Activated CD4-positive, alpha-beta T cell treated with anti-CD3 and anti-CD28 coated beads, Interleukin-2, amount 10 ng/mL, durations not matched to agents 24 days and 14 days (primary cell): ENCODE measurements at places on chromosomes 4 and X. TPM values are rescaled to one million over a fixed set of nuclear protein-coding genes. Genes with fewer than 3 reads are reported as not detected.

DNA sequence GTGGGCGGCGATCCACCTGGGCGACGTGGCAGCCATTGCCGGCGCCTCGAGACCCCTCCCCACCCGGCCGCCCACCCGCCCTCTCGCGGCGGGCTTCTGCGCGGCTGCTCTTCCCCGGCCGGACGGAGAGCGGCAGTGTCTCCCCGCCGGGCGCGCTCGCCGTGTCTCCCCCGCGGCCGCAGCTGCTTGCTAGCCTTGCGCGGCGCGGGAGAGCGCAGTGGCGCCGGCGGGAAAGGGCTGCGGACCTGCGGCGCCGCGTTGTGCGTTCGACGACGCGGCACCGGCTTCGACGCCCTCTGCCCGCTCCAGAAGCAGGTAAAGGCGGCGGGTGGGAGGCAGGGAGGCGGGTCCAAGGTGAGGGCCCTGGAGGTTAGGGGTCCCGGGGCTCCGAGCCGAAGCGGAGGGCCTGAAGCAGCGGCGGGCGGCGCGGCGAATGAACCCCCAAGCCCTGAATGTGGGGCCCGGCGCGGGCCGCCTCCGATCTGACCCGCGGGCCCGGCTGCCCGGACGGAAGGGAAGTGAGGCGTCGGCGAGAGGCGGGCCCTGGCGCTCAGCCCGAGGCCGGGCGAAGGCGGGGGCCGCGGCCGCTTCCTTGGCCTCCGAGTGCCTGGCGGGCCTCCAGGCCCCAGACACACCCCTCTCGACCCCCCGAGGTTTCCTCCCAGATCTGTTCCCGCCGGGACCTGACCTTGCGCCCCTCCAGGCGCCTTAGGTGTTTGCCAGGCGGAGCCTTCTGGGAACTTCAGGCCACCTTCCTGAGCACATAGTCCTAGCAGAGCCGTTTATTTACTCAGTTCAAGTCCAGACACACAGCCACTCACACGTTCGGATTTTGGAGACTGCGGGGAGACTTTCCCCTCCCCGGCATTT is at the start of gene N4BP2:
N4BP2 (plus strand) TSS at position 135 of the 870 bp plus-strand sequence. CDS start 40,491 bp downstream, outside the sequence.
- peak within 1 kb of the TSS; percentile 91 for H3K4me3 ChIP-seq
- peaks cover 30% of the 10 kb centered on the region for H3K4me1 ChIP-seq
- peak within 1 kb of the TSS; percentile 99 for H3K27ac ChIP-seq
- DNase-seq: peak; percentile 92

DNA sequence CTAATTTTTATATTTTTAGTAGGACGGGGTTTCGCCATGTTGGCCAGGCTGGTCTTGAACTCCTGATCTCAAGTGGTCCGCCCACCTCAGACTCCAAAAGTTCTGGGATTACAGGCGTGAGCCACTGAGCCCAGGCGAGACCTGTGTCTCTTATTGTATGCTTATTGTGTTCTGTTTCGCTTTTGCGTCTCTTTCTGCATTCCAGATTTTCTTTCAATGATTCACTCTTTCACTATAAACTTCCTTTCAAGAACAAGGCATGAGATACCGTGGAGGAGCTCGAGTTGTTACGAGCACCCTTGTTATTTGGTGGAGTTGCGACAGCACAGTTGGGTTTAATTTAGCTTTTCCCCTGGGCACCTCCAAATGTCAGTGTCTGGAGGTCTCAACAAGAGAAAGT is 366.7 kb upstream of the FAT1 start:
- H3K27ac ChIP-seq: no peak overlapping the region
- no peaks in the 10 kb centered on the region for H3K36me3 ChIP-seq
- DNase-seq: no peak

DNA sequence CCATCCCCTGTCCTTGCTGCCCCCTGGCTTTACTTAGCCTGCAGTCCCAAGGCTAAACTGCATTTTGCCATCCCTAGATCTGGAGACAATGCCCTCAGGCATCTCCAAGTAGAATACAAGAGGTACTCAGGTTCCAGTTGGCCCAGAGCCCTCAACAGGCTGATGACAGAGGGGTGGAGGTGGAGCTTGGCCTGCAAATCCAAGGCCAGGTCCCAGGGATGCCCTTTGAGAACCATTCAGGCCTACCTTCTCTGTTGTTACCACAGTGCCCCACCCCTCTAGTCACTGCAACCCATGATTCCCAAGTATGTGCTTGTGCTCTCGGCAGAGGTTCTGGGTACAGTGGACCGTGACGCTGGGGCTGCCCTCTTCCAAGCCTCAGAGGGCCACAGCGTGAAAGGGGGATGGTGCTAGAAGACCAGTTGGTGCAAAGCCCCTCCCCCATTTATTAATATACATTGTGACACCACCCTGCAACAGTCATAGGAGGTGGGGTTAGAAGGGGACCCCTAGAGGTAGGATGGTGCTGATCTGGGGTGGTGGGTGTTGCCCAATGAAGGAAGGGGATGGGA is 6.4 kb upstream of the UBA1 start:
- H3K4me3 ChIP-seq: no peak overlapping the region
- peak overlapping the region; percentile 11 for H3K27ac ChIP-seq
- H3K27me3 ChIP-seq: no peaks in the 10 kb centered on the region
- no peak for DNase-seq
- peaks cover 9% of the 10 kb centered on the region for H3K4me1 ChIP-seq

DNA sequence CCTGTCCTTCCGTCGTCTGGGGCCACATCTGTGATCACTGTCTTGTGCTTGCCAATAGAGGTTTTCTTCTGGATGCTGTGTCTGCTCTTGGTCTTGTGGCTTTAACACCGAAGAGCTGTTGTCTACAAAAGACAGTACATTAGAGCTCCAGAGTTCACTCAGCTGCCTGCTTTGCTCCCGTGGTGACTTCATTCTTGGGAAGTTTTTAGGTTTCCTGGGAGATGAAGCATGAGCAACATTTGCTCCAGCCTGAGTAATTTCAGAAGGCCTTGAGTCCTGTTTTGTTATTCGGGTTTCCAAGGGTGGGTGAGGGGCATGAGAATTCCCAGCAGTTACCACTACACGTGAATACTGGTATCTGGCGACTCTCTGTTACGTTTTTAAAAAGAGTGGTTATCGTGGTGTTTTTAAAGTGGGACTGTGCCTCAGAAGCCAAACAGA is 189.2 kb downstream of the SHROOM3 start:
- H3K36me3 ChIP-seq: no peaks in the 10 kb centered on the region
- DNase-seq: no peak
- peaks cover 3% of the 10 kb centered on the region for H3K4me1 ChIP-seq
- H3K27ac ChIP-seq: no peak overlapping the region
- H3K4me3 ChIP-seq: no peak overlapping the region
- H3K27me3 ChIP-seq: peaks cover 32% of the 10 kb centered on the region

DNA sequence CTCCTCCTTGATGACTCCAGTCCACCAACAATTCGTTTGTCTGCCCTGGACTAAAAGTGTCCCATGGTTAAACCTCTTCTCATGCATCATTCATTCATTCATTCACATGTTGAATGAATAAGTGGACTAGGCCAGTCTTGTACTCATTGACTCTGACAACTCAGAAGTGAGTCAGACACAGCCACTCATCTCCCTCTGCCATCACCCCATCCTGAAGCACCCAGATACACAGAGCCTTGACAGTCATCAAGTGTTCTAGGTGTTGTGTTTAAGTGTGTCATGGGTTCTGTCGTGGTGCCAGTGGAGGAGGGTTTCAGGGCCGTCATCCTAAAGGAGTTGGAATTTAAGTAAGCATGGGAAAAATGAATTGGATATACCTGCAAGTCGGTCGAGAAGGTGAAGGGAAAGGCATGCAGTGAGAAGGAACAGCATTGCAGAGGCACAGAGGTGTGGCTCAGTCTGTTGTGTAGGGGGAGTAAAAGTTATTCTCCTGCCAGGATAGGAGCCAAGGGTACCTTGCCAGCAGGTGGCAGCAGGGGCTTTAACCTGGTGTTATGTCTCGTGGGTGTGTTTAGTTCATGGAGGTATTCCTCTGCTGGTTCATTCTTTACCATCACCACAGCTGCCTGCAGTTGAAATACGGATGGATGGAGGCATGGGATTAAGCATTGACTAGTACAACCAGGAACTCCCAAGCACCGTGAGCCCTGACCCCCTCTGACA is 18.3 kb downstream of the MAGED2 start:
- H3K27ac ChIP-seq: no peak overlapping the region
- no peaks in the 10 kb centered on the region for H3K4me1 ChIP-seq
- H3K4me3 ChIP-seq: no peak overlapping the region
- no peaks in the 10 kb centered on the region for H3K27me3 ChIP-seq
- peak; percentile 58 for DNase-seq
- no peaks in the 10 kb centered on the region for H3K36me3 ChIP-seq

- no peaks in the 10 kb centered on the region for H3K4me1 ChIP-seq
- H3K27ac ChIP-seq: no peak overlapping the region
- H3K36me3 ChIP-seq: no peaks in the 10 kb centered on the region
- no peak overlapping the region for H3K4me3 ChIP-seq
Observed at GRCh38 chr4:11739992-11740391, 311.3 kb upstream of the HS3ST1 start.

DNA sequence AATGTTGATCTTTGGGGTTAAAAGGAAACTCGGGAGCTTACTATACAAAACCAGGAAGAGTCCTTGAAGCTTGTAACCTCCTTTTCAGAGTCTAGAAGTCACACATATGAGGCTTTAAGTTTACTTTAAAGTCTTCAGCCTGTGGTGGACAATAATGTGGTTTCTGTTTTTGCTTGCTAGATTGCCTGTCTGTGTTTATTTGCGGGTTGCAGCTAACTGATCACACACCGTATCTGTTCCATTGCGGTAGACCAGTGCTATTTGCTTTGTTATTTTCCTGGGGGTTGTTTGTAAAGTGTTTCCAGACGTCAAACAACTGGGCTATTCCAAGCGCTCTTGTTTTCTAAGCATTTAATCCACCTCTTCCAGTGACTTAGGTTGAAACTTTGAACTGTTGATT is 143.0 kb upstream of the GYPA start:
- no peak for DNase-seq
- H3K27ac ChIP-seq: no peak overlapping the region
- no peak overlapping the region for H3K4me3 ChIP-seq
- no peaks in the 10 kb centered on the region for H3K4me1 ChIP-seq
- H3K27me3 ChIP-seq: no peaks in the 10 kb centered on the region

Gene SPANXA2
- not detected in 2 replicates for total RNA-seq

Gene HELT
- total RNA-seq: not detected in 2 replicates
